ENCODE measurements at places on chromosomes 16 and 17. TPM values are rescaled to one million over a fixed set of nuclear protein-coding genes. Genes with fewer than 3 reads are reported as not detected.

MSLN gene
- not detected for total RNA-seq

TBC1D3G gene
- not detected for total RNA-seq

DNA sequence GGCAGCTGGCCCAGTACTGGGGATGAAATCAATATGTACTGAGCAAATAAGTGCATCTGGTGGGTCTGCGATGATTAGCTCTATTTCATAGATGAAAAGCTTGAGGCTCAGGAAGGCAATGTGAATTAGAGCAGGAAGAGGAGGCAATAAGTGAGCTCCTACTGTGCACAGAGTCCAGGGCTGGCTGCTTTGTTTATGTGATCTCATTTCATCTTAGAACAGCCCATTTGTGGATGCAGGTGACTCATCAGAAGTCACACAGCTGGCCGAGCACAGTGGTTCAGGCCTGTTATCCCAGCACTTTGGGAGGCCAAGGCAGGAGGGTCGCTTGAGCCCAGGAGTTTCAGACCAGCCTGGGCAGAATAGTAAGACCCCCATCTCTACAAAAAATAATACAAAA, 7.1 kb downstream of the TMEM114 start:
- peaks cover 18% of the 10 kb centered on the region for H3K27me3 ChIP-seq
- no peak overlapping the region for H3K4me3 ChIP-seq
- H3K36me3 ChIP-seq, result no peaks in the 10 kb centered on the region

- peak overlapping the region; percentile 97 for H3K4me3 ChIP-seq
- peaks cover 52% of the 10 kb centered on the region for H3K36me3 ChIP-seq
- peak overlapping the region; percentile 73 for H3K27ac ChIP-seq
Measured at GRCh38 chr17:74776990-74777389, 845 bp upstream of the NAT9 start.

GRCh38 chr17:45132572-45133463, 503 bp upstream of the PLCD3 start:
- H3K36me3 ChIP-seq, result no peaks in the 10 kb centered on the region
- peak; percentile 77 for DNase-seq
- peaks cover 10% of the 10 kb centered on the region for H3K27me3 ChIP-seq
- H3K4me1 ChIP-seq, result peaks cover 22% of the 10 kb centered on the region

DNA sequence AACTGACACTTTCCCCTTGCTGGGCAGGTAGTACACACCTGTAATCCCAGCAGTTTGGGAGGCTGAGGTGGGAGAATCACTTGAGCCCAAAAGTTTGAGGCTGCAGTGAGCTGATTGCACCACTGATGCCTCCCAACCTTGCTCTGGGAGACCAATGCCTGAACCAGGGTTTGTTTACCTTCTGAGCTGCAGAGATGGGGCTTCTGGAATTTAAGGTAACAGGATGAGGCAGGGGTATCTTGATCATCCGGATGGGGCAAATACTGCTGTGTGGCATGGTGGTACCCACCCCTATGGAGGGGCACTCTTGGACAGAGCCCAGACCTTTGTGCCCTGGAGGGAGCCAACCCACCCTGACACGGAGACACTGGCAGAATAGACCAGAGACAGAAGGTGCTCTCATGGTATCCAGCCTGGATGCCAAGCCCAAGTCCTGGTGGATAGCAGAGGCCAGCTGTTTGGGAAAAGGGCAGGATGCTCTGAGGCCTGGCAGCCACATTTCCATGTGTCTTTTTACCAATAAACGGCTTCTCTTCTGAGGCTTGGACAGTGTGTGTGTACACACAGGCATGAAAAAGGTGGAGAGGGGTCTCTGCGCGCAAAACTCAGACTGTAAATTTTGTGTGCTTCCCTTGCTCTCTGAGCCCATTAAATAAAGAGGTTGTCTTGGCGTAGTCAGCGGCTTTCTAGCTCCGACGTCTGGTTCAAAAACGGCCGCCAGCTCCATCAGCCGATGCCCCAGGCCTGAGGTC, 4.4 kb downstream of the ZNF48 start:
- H3K4me3 ChIP-seq, result peak overlapping the region; percentile 85
- peaks cover 56% of the 10 kb centered on the region for H3K4me1 ChIP-seq
- DNase-seq, result no peak
- peaks cover 31% of the 10 kb centered on the region for H3K36me3 ChIP-seq
- H3K27me3 ChIP-seq, result peaks cover 15% of the 10 kb centered on the region

Measured in activated CD8-positive, alpha-beta T cell treated with anti-CD3 and anti-CD28 coated beads, Interleukin-2, amount 10 ng/mL, durations not matched to agents 7 days and 5 days (primary cell).